Ascending aorta (tissue), 2 donors: ENCODE measurements at places on chromosomes 16 and 17. TPM values are rescaled to one million over a fixed set of nuclear protein-coding genes. Genes with fewer than 3 reads are reported as not detected.

The OR1D2 gene
- not detected for total RNA-seq

The GRAPL gene
- not detected for total RNA-seq

The ABCC3 gene
- total RNA-seq, result 30.2 TPM

The CD19 gene
- total RNA-seq, result not detected

The ASPSCR1 gene
- 45.1 TPM for total RNA-seq

The CCL5 gene
- total RNA-seq, result 43.2 TPM

The SMTNL2 gene
- total RNA-seq, result 15.6 TPM

- no peak for DNase-seq
These were observed 72.4 kb downstream of the PGS1 start for GRCh38 chr17:78450696-78451345.

GRCh38 chr17:60393840-60394723 lies 2.1 kb upstream of the USP32 start:
- no peak for DNase-seq

- DNase-seq, result no peak
These were observed 2.8 kb upstream of the NAT9 start for GRCh38 chr17:74778960-74779359.

- DNase-seq, result no peak
These were observed 101.1 kb downstream of the CMIP start for GRCh38 chr16:81545470-81546250.

GRCh38 chr16:15946257-15947044 lies 3.0 kb upstream of the ABCC1 start:
- no peak for DNase-seq

DNA sequence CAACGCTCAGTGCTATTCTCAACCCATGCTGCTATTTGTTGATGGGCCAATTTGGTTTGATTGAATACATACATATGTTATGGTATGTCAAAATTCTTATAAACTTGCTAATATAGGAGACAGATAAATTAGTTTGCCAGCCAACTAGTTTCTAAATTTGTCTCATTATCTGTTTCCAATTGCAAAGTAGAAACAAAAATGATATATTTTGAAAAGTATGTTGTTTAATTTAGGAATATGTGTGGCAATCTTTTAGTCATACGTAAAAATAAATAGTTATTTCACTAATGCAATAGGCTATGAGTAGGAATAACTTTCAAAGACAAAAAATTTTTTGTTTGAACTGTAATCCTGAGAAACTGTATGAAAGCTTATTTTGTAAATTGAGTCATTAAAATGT lies 210.6 kb upstream of the KCNJ16 start:
- DNase-seq, result no peak

GRCh38 chr17:57373048-57373447 lies 116.7 kb downstream of the MSI2 start:
- no peak for DNase-seq

GRCh38 chr16:66858740-66859396 lies 14.7 kb downstream of the CA7 start:
- DNase-seq, result no peak

DNA sequence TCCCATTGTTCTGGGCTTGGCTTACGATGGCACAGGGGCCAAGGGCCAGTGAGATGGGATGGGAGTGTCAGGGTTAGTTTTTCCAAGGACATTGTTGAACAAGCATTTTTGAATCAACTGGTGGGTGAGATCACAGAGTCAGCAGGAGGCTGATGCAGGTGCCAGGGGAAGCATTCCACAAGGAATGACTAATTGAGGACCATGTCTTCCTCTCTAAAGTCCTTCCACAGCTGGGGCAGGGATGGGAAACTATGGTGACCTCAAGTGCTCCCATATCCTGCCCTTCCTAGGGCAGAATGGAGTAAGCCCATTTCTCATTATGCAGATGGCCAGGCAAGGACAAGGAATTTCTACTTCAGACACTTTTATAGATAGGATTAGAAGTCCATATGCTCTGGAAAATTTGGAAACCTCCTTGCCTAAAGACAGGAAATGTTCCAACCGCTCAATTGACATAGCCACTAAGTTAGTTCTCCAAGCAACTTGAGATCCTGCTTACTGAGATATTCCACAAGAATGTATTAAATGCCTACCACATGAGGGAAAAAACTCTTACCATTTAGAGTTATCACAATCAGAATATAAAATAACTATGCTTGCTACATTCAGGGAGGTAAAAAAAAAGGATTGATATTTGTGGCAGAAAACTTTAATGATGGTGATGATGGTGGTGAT lies 21.2 kb upstream of the ENGASE start:
- no peak for DNase-seq

- no peak for DNase-seq
These were observed 3.4 kb downstream of the BHLHA9 start for GRCh38 chr17:1273492-1274244.

- DNase-seq, result no peak
These were observed 743 bp upstream of the ARMC7 start for GRCh38 chr17:75109046-75109406.

DNA sequence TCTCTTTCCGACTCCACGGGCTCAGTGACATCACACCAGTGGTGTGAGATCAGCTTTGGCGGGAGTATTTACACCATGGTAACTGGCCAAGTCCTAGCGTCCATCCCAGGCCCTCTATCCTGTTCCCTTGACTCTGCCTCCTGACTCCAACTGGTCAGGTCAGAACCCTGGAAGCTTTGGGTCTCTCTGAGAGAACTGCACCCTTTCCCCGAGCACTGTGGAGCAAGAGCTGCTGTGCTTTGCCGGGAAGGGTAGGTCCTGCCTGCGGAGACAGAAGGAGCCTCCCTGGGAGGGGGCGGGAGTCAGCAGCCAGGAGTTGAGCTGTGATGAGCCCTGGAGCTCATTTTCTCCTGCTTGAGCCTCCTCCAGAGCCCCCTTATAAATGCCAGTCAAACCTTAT lies 212.1 kb upstream of the TNRC6C start:
- DNase-seq, result no peak

- DNase-seq, result no peak
These were observed 634.8 kb downstream of the KCNJ2 start for GRCh38 chr17:70804161-70804560.

DNA sequence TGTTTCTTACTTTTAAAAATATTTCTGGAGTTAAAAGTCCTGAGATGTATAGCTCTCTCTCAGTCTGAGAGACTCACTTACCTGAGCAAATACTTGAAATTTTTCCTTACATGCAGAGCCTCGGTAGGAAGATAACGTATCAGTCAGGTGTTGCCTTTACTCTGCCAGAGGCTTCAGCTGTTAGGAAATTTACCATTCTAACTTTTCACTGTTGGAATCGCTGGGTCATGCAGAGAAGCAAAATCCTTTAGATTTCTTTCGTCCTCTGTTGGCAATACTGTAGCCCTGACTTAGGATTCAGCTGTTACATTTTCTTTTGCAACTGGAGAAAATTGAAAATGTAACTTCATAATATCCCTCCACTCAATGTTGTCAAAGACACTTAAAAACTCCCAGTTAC lies 20.0 kb upstream of the KCNJ16 start:
- no peak for DNase-seq

- no peak for DNase-seq
These were observed 39.4 kb upstream of the CHMP6 start for GRCh38 chr17:80952291-80952690.

- DNase-seq, result no peak
These were observed 29.1 kb downstream of the CDH13 start for GRCh38 chr16:82655720-82656490.

- no peak for DNase-seq
These were observed 22.7 kb downstream of the BCO1 start for GRCh38 chr16:81261049-81261648.

- no peak for DNase-seq
These were observed 11.5 kb downstream of the SLC46A1 start for GRCh38 chr17:28394337-28395116.

DNA sequence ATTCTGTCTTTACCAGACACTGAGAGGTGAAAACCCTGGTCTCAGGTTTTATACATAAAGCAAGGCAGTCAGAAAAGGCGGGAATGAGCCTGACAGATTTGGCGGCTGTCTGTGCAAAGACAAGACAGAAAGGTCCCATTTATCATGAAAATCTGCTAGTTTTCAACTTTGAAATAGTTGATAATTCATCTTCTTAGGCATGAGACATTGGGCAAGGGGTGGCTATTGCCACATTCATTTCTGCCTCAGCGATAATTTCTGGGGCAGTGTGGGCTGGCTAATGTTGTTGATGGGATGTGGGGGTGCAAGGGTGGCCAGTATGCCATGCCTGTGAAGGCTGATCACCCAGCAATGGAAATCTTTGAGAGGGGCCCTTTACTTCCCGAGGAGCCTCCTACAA lies 173.8 kb upstream of the RPH3AL start:
- no peak for DNase-seq

- DNase-seq, result no peak
These were observed 43.1 kb downstream of the HSD17B2 start for GRCh38 chr16:82078125-82078524.
